Endothelial cell of umbilical vein (primary cell): ENCODE measurements at places on chromosomes 12 and 14. TPM values are rescaled to one million over a fixed set of nuclear protein-coding genes. Genes with fewer than 3 reads are reported as not detected.

GRCh38 chr14:54766276-54767138 is 136.1 kb downstream of the GCH1 start:
- H3K36me3 ChIP-seq, result peaks cover 26% of the 10 kb centered on the region
- H3K4me3 ChIP-seq, result no peak overlapping the region
- H3K4me1 ChIP-seq, result peaks cover 14% of the 10 kb centered on the region
- no peaks in the 10 kb centered on the region for H3K27me3 ChIP-seq

GRCh38 chr14:99035268-99035667 is 236.7 kb downstream of the BCL11B start:
- no peak overlapping the region for H3K27ac ChIP-seq
- H3K4me3 ChIP-seq, result no peak overlapping the region
- no peaks in the 10 kb centered on the region for H3K4me1 ChIP-seq
- no peaks in the 10 kb centered on the region for H3K27me3 ChIP-seq

DNA sequence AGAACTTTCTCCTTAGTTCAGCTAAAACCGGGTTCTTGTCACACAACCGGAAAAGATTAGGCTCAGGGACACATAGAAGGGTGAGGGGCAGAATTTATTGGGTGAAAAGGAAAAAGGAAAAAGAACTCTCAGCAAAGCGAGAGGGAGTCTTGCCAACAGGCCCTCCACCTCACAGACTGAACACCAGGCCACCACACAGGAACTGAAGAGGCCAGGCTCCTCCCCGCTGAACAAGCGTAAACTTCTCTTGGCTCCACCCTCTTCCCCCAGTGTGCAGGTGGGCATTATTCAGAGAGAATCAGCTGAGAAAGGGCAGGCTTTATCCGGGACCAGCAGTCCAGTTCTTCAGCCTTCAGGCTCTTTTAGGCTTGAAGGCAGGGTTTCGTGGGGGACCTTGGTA is 125.6 kb upstream of the FGD4 start:
- H3K4me1 ChIP-seq, result peaks cover 19% of the 10 kb centered on the region
- no peak overlapping the region for H3K4me3 ChIP-seq
- no peak for DNase-seq
- no peaks in the 10 kb centered on the region for H3K36me3 ChIP-seq

DNA sequence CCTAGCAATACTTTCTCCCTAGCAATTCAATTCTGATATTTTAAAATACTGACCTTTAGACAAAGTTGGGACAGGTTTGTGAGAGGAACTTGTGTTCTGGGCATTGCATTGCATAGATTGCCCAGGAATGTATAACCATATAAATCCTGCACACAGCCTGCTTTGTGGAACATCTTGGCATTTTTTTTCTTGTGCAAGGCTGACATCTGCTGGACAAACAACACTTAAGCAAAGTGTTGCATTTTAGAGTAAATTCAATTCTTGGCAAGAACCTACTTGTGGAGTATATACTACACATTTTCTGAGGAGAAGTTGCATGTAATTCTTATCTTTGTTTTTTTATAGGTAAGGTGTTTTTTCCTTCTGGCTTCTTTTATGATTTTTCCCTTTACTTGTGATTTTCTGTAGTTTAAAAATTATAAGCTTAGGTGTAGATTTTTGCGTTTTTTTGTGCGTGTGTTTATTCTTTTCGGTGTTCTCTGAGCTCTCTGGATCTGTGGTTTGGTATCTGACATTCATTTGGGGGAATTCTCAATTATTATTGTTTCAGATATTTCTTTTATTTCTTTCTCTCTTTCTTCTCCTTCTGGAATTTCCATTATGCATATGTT is 26.4 kb downstream of the TESPA1 start:
- DNase-seq, result peak; percentile 70
- H3K27ac ChIP-seq, result no peak overlapping the region
- no peaks in the 10 kb centered on the region for H3K36me3 ChIP-seq

- no peak overlapping the region for H3K27ac ChIP-seq
- DNase-seq, result no peak
- H3K27me3 ChIP-seq, result no peaks in the 10 kb centered on the region
- no peak overlapping the region for H3K4me3 ChIP-seq
- H3K36me3 ChIP-seq, result no peaks in the 10 kb centered on the region
- no peaks in the 10 kb centered on the region for H3K4me1 ChIP-seq
Observed at GRCh38 chr12:59499774-59500173, 96.1 kb upstream of the SLC16A7 start.

- H3K27me3 ChIP-seq, result no peaks in the 10 kb centered on the region
- H3K4me3 ChIP-seq, result no peak overlapping the region
- H3K4me1 ChIP-seq, result no peaks in the 10 kb centered on the region
- no peak overlapping the region for H3K27ac ChIP-seq
- no peak for DNase-seq
Observed at GRCh38 chr12:23816394-23816851, 133.0 kb downstream of the SOX5 start.

- peak; percentile 42 for DNase-seq
- H3K27me3 ChIP-seq, result no peaks in the 10 kb centered on the region
- peak overlapping the region; percentile 41 for H3K4me3 ChIP-seq
- H3K36me3 ChIP-seq, result peaks cover under 1% of the 10 kb centered on the region
- H3K4me1 ChIP-seq, result peaks cover 38% of the 10 kb centered on the region
- peak overlapping the region; percentile 80 for H3K27ac ChIP-seq
Observed at GRCh38 chr14:54567639-54568561, 972 bp downstream of the SAMD4A start.

DNA sequence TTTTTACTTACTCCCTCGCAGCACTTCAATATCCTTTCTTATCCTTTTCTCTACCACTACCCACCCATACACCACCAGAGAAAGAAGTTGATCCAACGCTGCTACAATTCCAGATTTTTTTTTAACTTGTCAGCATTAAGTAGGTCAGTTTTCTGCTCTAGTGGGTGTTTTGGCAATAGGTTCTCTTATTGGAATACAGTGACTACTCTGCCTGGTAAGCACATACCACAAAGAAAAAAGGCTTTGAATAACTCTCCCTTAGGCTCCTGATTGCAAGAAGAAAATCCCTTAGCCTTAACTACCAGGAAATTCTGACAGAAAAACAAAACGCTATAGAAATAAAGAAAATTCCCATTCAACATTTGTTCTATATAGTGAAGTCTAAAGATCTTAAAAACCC is 72.0 kb downstream of the NUMB start:
- no peak overlapping the region for H3K4me3 ChIP-seq
- no peaks in the 10 kb centered on the region for H3K4me1 ChIP-seq
- H3K27me3 ChIP-seq, result no peaks in the 10 kb centered on the region
- no peaks in the 10 kb centered on the region for H3K36me3 ChIP-seq
- DNase-seq, result no peak
- no peak overlapping the region for H3K27ac ChIP-seq

- no peak for DNase-seq
- H3K4me1 ChIP-seq, result no peaks in the 10 kb centered on the region
- H3K4me3 ChIP-seq, result no peak overlapping the region
- H3K27ac ChIP-seq, result no peak overlapping the region
- H3K36me3 ChIP-seq, result no peaks in the 10 kb centered on the region
Observed at GRCh38 chr14:94697773-94698556, 71.9 kb downstream of the GSC start.

Gene KLRC3
- polyA plus RNA-seq, result not detected in 2 replicates

Gene POTEM
- polyA plus RNA-seq, result not detected in 2 replicates

Gene TMPRSS12
- polyA plus RNA-seq, result not detected in 2 replicates

Gene EPYC
- 0.06 TPM in 1 of 2 replicates, not detected in the other for polyA plus RNA-seq
